ENCODE measurements at places on chromosomes 4 and X.
A peak's percentile ranks its signal among the peaks of the same experiment; 100 is the strongest.

DNA sequence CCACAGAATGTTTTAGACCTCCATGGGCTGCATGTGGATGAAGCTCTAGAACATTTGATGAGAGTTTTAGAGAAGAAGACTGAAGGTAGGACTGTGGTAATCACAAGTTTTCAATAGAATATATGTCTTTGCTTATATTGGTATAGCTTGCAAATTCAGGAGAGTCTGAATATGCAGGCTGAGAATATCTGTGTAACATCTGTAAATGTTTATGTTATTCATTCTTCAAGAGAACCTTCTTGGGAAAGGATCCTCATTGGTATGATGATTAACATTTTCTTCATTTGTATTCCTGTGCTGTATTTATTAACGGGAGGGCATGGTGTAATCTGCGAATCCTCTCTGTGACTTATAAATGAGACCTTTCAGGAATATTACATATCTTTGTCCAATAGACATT, 52.1 kb upstream of the RHOH start:
- DNase-seq, result no peak

- DNase-seq, result no peak
Observed at GRCh38 chr4:167717495-167717894, 374.8 kb upstream of the ANXA10 start.

DNA sequence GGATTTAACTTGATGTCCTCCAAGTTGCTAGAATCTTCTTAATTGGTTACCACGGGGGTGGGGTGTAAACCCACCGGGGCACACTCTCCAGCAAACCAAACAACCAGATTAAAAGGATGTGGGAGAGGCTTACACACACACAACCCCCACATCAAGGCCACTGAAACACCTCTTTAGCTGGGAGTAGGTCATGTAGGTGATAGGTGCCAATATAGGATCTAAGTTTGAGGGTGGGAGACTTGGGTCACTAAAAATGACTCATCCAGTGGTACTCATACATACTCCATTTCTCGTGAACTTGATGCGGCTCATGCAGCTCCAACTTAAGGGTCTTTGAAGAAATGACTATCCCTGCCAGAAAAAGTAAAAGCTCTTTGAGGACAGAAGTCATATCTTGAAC, 20.5 kb upstream of the CD40LG start:
- DNase-seq, result no peak

DNA sequence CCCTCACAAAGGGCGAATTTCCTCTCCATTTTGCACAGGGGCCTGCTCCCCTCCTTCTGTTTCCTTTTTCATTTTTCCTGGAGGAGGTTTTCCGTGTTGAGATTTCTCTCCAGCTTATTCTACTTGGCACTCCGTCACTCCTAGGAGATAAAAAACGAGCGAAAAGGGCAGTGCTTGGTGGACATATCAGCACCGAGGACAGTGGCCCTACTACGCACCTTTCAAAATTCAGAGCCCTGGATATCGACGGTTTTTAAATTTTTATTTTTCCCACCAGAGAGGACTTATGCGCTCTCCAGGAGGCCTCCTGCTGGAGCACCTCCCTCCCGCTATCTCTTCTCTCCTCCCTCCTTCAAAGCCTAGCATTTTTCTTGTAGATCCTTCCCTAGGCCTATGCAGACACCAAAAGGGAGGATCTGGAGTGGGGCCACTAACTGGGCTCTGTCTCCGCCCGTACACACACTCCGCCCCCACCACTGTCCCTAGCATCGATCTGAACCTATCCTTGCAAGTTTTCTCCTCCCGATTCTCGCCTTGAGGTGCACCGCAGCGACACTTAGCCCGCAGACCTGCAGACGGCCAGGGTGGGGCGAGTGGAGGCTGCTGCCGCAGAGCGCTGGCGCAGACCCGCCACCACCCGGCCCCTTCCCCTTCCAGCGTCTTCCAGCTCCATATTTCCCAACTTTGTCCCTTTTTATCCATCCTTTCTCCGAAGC, 8.5 kb upstream of the TCEAL9 start:
- DNase-seq, result no peak

- peak; percentile 15 for DNase-seq
Observed at GRCh38 chr4:1646690-1647089, 37.4 kb downstream of the FAM53A start.

GRCh38 chr4:78323439-78323838, 228.1 kb upstream of the ANXA3 start:
- no peak for DNase-seq

GRCh38 chrX:21740329-21741274, 17.3 kb downstream of the SMPX start:
- DNase-seq, result no peak

- DNase-seq, result peak; percentile 28
Observed at GRCh38 chrX:25144043-25144940, 128.5 kb upstream of the ARX start.

- no peak for DNase-seq
Observed at GRCh38 chrX:120453985-120454384, 15.1 kb downstream of the LAMP2 start.

DNA sequence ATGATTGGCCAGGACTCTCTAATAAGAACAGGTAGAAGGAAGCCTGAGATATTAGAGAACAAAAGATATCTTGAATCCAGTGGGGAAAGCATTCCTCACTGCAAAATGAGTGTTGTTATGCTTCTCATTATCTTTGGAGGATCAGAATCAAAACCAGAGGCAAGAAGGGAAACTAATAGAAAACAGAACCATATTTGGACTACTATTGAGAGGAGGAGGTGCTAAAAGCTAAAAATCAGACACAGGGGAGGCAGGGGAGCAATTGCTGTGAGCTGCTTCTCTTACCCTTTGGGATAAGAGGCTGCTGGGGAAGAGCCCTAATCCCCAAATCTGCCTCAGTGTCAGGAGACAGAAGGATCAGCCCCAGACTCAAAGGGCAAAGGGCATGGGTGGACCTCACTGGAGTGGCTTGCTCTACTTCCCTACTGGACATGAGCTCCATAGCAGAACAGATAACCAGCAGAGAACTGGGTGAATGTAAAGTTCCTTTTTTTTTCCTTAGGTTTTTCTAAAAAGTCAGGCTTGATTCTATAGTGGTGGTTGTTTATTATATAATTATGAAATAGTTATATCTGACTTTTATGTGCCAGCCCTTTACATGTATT, 60.1 kb downstream of the SEPTIN11 start:
- DNase-seq, result no peak

DNA sequence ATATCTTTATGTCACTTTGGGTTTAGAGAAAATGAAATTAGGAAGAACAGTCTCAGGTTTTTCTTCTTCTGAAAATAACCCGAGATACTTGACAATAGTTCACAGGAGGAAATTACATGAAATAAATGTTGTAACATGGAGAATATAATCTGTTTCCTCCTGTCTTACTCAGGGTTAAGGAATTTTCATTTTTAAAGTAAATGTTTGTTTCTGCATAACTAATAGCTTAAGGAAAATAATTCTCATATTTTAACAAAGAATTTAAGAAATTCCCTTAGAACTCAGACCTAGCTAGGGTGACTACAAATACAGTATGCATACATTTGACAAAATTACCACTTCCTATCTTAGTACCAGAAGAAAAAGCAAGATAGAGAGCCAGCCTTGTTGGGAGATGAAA, 17.2 kb upstream of the SPRY1 start:
- no peak for DNase-seq

- no peak for DNase-seq
Observed at GRCh38 chrX:49067285-49068120, 6.3 kb downstream of the PRAF2 start.

DNA sequence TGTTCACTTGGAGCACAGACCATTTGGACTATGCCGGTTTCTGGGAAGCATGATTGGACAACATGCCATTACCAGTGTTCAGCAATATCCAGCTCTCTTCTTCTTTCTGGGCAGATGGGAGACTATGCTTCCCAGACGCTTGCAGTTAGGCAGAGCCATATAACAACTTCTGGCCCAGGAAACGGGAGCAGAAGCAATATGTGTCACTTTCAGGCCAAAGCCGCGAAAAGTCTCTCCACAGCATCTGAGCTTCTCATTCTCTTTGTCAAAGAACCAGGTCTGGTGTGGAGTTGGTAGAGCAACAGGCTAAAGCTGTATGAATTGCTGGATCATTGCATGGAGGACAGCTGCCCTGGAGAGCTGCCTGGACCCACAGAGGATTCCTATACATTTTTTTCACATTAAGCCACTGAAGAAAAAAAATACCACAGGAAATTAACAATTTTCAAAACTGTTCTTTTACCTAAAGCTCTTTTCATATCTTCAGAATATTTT, 131.4 kb upstream of the FRG1 start:
- DNase-seq, result no peak

DNA sequence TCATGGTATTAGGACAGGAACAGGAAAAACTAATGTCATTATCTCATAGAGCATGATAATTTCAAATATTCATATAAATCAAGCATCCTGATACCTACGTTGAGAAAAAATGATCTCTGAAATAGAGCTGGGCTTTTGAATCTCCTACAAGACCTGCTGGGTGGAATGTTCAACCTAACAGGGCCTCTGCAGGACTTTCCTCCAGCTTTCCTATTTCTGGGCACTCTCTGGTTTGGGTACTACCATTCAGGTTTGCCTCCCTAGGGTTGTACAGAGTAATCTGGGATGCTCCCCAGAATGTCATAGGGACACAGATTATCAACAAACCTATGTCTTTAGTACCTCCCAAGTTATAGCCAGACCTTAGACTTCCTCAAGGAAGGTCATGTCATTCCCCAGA, 108.9 kb downstream of the CDS1 start:
- no peak for DNase-seq

DNA sequence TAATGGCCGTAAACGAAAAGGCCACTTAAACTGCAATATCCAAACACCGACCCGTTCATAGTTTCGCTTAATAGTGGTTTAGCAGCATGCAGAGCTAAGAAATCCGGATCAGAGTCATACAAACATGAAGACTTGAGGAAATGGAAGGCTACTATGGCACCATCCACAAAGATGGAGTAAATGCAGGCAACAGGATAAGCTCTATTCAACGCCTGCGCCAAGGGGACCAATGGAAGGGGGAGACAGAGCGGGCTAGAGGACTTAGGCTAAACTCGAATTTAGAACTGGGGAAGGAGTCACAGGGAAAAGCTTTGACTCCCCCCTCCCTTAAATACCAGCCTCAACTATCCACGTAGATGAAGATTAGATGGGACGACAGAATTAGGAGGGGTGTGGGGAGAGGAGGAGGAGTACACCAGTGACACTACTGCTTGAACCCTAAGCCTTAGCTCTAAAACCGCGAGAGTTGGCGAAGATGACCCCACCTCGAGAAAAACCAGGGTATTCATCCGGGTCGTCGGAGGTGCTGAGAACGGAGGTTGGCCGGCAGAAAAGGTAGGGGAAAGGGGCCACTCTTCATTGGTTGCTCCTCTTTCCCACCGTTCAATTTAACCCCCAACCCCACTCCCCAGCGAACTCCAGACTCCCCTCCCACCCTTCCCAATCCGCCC, 3.5 kb downstream of the HUWE1 start:
- peak; percentile 17 for DNase-seq

DNA sequence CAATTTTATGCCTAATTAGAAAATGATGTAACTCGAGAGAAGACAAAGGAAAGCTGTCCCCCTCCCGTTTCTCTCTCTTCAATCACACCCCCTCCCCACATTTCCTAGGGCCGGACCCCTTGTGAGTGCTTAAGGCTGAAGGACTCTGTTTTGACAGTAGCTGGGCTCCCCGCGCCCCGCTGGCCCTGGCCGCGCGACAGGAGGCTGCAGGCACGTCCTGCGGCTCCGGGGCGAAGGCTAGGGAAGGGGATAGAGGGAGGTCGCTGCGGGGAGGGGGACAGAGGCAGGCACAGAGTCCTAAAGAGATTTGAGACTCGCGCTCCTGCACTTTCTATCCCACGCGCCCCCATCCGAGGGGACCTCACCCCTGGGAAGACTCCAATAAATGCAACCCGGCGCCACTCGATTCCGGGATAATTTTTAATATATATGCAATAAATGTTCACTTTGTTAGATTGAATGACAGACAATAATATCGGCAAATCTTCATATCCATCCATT, 56.2 kb upstream of the TMEM33 start:
- DNase-seq, result no peak

- peak; percentile 75 for DNase-seq
Observed at GRCh38 chr4:40327340-40327739, 7.8 kb upstream of the CHRNA9 start.

DNA sequence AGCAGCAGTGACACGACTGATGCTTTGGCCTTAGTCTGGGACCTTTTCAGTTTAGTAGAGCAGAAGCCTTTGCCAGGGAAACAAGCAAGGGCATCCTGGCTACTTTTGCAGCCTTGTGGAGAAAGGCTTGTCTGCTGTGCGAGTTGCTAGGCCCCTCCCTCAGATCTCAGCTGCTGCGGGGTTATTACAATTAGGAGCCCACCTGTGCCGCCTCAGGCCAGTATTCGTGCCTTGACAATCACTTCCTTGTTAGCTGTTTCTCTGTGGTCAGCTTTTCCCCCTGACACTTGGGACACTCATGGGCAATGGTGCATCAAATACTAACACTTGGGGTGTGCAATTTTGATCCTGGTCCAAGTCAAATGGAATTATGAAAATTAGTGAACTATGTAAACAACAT, 67.9 kb downstream of the SH2D1A start:
- DNase-seq, result no peak

DNA sequence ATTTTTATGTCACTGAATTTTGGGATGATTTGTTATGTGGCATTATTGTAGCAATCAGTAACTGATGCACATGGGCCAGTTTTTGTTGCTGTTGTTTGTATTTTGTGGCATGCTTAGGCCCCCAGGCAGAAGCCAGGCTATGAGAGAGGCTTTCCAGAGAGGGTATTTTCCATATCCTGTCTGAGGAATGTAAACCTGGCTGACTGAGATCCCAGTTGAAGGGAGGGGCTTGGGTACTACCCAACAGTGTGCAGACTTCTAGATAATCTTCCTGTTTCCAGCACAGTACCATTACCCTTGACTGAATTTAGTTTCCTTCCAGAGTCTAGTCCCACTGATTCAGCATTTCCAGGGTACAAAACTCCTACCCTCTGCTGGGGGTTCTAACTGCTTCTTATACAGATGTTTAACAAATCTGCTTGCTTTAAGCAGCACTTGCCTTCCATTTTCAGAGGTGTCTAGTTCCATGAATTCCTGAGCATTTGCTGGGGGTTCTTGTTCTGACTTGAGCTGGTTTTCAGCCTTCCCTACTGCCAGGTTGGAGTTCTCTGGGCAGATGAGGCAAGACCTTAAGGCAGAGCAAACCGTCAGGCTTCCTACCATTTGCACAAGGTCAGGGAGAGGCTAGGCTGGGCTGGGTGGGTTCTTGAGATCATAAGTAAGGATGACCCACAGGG, 104.7 kb upstream of the EGFL6 start:
- no peak for DNase-seq

GRCh38 chr4:173171098-173171497, 2.5 kb downstream of the GALNT7 start:
- DNase-seq, result no peak

GRCh38 chr4:150323406-150324325, 245.4 kb downstream of the DCLK2 start:
- DNase-seq, result no peak

- no peak for DNase-seq
Observed at GRCh38 chrX:103415068-103415467, 38.7 kb downstream of the BEX3 start.

- no peak for DNase-seq
Observed at GRCh38 chr4:71669291-71669690, 114.6 kb downstream of the GC start.

- DNase-seq, result peak; percentile 73
Observed at GRCh38 chr4:38664706-38665401, 855 bp downstream of the KLF3 start.
